ENCODE measurements at places on chromosomes 1 and 21.

GRCh38 chr1:155062151-155062686 lies 1.3 kb upstream of the EFNA4 start:
- DNase-seq: no peak

DNA sequence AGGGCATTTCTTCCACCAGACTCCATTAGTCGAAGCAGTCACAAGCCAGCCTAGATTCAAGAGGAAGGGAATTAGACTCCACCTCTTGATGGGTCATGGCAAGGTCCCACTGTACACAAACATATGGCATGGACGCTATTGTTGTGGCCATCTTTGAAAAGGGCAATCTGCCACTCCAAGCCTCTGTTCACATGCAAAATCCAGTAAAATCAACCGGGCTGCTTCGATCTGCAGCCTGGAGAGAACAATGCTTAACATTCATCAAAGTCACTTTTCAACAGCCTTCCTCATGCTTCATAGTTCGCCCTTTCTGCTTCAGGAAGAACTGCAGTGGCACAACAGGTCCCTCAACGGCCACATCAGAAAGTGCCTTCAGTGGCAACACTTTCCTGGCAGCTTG lies 28.0 kb upstream of the GJB5 start:
- DNase-seq: no peak

DNA sequence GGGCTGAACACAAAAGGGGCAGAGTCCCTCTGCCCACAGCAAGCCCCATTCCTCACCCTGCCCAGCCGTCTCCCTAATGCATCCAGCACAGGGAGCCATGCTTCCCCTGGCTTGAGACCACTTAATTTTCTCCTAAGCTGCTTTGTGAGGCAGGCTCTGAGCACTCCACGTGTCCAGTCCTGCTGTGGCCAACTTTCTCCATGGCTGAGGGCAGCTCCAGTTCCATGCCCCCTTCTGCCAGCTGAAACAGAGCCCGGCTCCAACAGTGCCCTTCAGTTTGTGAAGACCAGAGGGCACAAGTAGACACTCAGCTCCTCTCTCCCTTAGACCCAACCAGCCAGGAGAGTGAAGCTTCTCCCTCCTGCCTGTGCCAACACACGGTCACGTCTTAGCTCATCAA lies 33.8 kb downstream of the PLEKHA6 start:
- DNase-seq: no peak

- no peak for DNase-seq
Observed at GRCh38 chr1:49098866-49099265, 322.2 kb upstream of the BEND5 start.

DNA sequence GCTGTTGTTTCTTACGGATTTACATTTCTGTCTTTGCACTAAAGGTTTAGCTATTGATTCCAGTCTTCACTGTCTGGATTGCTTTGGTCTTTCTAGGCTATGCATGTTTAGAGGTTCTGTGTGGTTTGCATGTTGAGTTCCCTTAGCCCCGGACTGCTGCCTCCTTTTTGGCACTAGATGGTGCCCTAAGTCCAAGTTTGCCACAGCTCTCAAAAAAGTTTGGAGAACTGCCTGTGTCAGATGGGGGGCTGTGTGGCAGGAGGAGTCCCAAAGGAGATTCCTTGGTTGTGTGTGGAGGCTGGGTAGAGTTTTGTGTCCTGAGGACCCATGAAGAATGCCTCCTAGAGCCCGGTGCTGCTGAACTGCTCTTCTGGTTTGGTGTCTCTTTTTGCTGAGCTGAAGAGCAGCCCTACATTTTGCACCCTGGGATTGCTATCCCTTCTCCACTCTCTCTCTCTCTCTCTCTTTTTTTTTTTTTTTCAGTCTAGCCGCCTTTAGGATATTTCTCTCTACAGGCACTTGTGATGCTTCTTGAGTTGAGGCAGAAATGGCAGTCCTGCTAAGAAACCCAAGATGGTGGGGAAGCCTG lies 74.4 kb downstream of the PTGS2 start:
- no peak for DNase-seq

DNA sequence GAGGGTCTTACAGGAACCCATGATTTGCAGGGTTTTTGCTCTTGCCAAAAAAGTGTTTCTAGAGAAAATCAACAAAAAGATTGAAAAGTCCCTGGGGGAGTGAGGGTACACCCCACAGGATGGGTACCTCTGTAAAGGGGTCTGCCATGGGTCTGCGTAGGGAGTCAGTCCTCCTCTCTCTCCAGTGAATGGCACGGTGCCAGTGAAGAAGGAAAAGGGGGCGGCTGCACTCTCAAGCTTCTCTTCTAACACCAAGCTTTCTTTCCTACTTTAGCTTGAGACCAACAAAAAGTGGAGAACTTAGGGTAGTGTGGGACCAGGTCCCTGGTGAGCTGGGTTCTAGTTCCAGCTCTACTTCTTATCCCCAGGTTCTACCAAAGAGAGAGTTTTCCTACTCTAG lies 87.4 kb downstream of the GLUL start:
- DNase-seq: no peak

- no peak for DNase-seq
Observed at GRCh38 chr1:229561141-229561540, 2.6 kb upstream of the ABCB10 start.

- no peak for DNase-seq
Observed at GRCh38 chr1:181133441-181133951, 45.0 kb downstream of the IER5 start.

DNA sequence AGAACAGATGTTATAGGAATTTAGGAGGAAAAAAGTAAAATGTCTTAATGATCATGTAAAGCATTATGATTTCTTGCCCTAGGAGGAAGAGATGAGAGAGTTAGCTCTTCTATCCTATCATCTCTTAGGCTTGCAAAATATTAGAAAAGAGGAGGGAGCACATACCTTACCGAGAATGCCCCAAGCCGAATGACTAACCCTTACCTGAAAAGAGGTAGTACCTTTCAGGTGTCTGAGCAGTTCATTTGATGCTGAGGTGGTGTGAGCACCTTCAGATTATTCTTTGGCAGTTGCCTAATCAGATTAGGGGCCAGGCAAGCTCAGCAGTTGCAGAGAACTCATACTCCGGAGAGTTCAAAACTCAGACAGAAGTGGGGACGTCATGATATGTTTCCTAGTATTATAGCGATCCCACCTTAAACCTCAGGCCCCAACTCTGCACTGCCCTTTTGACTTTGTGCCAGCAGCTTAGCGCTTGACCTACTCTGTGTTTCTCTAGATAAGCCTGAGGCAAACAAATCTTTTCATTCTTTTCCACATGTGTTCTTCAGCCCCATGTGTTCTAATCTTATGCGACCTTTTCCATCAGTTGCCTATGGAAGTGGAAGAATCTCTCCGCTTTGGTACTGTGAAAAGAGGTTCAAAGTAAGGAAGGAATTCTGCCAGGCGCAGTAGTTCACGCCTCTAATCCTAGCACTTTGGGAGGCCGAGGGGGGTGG lies 52.5 kb downstream of the ATP2B4 start:
- DNase-seq: no peak

- DNase-seq: no peak
Observed at GRCh38 chr21:34593423-34593822, 21.5 kb downstream of the RCAN1 start.

DNA sequence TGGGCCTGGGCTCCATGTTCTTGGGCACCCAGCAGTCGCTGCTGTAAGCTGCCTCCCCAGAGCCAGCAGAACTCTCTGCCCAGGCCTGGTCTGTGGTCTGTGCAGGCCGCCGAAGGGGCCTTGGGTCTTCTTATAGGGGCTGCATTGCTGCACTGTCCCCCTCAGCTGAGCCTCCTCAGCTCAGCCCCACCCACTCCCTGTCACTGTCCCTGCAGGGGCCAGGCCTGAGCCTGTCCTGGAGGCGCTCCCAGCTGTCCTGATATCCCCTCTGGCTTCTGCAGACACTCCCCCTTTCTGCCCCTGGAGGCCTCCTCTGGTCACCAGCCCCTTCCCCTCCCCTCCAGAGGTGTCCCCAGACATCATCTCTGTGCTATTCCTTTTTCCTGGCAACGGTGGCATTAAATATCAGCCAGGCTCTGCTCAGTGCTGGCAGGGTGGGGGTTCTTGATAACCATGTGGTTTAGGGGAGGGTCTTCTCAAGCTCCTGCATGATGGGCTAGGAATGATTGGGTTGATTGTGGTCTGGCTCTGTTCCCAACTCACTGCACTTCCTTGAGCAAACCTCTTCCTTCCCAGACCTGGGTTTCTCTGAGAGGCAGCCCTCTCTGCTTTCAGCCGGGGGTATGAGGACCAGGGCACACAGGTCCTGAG lies 3.7 kb upstream of the FOXO6 start:
- no peak for DNase-seq

DNA sequence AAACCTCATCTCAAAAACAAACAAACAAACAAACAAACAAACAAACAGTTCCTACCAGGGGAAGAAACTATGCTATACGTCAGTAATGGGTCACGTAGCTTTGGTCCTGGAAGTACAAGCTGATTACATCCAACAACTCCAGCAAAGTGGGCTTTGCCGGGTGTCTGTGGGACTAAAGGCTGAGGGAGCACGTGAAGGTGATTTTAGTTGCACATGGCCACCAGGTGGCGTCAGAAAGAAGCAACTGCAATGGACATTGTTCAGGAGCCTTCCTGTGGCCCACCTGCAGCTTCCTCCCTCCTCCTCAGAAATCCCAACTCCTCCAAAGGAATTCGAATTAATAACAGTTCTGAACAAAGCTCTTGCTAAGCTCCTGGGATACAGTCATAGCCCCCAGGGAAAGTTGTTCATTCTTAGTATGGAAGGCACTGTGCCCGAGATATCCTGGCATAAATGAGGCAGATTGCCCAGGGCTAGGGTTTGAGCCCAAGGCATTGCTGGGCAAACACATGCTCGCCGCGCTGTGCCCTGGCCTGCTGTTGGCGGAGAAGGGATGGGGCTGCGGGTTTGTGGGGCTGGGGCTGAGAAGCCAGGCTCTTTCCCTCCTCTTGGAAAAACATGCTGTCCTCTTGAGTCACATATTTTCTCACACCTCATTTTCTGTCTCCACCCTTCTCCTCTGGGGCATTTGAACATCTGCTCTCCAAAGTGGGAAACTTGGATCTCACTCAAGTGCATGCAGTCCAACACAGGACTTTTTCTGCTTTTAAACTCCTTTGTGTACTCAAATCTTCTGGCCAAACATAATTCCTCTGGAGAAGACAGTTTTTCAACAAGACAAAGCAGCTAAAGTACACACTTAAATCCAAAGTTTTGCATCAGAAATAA lies 28.6 kb downstream of the AKNAD1 start:
- DNase-seq: peak; percentile 40

GRCh38 chr1:150798525-150798924 lies 9.5 kb downstream of the CTSK start:
- DNase-seq: no peak

DNA sequence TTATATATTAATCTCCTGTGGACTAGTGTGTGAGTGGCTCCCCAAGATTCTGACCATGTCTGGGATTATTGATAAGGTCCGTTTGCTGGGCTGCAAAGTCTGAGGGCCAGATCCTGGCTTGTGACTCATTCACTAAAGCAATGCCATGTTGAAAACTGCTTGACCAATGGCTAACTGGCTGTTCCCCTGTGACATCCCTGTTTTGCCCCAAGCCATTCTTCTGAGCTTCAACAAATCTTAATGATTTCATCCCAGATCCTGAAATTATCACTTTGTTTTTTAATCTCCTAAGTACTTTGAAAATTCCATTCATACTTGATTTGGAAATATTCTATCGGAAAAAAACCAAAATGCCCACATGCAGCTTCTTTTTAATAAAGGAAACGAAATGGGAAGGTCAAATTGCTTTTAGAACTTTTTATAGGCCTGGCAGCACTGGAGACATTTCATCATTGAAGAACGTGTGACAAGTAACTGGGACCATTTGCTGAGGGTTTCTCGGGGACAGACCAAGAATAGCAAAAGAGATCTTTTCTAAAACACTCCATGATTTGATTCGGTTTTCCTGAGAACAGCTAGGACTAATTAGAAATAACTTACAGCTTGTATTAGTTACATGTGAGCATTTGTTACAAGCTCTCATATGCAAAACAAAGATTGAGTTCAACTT lies 121.3 kb downstream of the TGFB2 start:
- no peak for DNase-seq

- no peak for DNase-seq
Observed at GRCh38 chr1:84403347-84403746, 5.1 kb downstream of the DNASE2B start.

- no peak for DNase-seq
Observed at GRCh38 chr1:161214369-161214768, 726 bp upstream of the FCER1G start.

DNA sequence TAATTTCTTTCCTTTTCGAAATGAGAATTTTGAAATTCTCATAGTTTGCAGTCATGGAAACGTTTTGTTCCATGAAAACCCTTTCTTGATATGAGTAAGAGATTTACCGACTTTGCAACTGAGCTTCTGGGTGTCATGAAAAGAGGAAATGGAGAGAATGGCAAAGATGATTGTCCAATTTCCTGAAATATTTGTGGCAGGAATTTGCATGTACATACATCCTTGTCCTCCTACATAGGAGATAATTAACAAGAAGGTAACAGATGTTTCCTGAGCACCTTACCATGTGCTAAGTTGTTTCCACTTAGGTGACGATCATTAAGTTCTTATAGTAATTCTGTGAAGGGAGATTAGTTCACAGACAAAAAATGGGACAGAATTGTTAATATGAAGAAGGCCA lies 170.7 kb downstream of the NEGR1 start:
- no peak for DNase-seq

DNA sequence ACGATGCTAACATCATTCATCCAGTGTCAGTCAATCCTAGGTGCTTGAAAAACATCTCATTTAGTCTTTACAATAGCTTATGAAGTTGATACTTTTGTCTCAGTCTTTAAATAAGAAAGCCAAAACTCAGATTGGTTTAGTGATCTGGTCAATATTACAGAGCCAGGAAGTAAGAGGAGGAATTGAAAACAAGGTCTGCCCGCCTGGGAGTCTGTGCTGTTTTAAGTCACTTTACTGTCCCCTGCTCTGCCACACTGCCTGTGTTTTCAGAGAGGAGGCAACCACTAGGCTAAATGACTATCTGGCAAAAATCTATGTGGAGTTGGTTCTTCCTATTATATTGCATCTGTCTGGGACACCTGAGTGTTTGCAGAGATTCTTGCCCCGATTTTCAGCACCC lies 62.3 kb downstream of the ST6GALNAC3 start:
- no peak for DNase-seq

DNA sequence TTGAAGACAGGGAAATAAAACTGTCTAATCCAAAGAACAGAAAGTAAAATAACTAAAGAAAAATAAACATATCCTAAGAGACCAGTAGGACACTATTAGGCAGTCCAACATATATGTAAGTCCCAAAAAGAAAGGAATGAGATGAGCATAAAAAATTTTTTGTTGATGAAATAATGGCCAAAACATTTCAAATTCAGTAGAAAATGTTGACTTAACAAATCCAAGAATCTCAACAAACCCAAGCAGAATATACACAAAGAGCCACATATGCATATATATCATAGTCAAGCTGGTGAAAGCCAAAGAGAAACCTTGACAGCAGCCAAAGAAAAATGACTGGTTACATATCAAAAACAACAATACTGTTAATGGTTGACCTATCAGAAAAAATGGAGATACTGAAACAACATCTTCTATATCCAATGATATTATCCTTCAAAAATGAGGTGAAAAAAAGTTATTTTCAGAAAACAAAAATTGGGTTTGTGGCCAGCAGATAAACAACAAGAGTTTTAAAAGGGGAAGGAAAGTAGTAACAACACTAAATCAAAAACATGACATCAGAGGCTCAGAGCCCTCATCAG lies 26.4 kb downstream of the ZNF644 start:
- DNase-seq: no peak

All from activated CD4-positive, alpha-beta T cell treated with anti-CD3 and anti-CD28 coated beads for 24 hours (primary cell).